ENCODE measurements at places on chromosomes 11 and 22.

- DNase-seq, result no peak
Measured at GRCh38 chr11:123030517-123030916, 31.4 kb downstream of the HSPA8 start.

- DNase-seq, result no peak
Measured at GRCh38 chr11:1523779-1524178, 37.2 kb upstream of the MOB2 start.

GRCh38 chr22:21569459-21570170, 2.1 kb downstream of the UBE2L3 start:
- DNase-seq, result no peak

DNA sequence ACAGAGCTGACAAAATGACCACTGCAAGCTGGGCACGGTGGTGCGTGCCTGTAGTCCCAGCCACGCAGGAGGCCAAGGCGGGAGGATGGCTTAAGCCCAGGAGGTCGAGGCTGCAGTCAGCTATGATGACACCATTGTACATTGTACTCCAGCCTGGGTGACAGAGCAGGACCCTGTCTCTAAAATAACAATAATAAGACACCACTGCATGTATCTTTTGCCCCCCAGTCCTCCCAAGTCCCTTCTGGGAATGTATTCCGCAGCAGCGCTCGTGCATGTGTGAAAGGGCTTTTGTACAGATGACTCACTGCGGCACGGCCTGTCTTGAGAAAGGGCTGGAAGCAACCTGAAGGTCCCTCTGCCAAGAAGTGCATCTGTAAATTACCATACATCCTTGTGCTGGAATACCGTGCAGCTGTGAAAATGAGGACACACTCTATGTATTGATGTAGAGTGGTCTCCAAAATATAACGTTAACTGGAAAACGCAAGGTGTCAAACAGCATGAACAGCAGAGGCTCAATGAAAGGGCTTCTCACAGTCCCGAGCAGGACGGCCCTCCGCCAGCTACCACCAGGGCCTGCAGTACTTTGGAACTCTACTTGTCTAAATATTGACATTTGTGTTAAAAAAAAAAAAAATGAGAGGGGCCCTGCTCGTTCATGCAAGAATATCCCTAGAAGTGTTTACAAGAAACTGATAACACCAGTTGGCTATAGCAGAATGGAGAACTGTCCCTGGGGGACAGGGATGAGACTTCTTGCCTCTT, 9.0 kb upstream of the CDC42EP2 start:
- DNase-seq, result no peak

DNA sequence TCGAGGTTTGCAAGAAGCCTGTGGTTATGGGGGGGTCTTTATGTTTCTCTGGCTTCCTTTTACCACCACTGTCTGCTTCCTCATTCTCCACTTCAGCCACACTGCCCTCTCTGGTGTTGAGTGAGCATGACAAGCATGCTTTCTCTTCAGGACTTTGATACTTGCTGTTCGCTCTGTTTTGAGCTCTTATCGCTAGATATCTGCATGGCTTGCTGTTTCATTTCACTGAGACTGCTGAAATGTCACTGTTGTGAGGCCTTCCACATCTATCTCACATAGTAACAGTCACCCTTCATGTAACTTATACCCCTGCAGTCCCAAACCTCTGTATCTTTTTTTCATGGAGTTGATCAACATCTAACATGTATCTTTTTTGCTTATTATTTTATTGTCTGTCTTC, 59.8 kb downstream of the TMEM135 start:
- DNase-seq, result peak; percentile 29

DNA sequence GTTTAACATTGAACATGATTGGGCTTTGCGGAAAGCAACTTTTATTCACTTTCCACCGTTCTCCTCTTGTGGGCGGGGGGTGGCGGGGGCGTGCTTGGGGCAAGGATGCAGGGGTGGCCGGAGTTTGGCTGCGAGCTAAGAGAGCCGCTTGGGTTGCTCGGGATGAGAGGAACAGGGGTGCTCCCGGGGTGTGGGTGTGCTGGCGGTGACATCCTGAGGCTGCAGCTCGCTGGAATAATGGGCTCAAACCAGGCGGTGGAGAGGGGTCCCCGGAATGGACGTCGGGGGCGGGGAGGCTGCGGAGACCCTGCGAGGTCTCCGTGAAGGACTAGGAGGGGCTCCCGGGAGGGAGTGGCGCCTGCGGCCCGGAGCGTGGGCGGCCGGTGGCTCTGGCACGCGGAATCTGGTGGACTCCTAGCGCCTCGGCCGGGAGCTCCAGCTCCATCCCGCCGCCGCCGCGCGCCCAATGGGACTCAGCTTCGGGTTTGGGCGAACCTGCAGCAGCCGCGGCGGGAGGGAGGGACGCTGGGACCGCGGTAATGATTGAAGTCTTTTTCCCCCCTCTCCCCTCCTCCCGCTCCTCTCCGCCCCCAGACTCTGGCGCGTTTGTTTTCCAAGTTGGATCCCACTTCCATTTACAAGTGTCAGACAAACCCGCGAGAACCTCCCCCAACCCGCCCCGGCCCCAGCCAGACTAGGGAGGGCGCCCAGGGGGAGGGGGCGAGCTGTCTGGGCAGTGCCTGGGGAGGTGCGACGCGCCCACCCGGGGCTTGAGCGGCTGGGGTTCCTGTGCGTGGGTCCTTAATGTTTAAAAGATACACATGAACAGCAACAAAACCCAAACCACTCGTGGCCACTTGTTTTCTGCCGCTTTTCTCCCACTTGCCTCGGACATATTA, 2.0 kb downstream of the FAT3 start:
- peak; percentile 14 for DNase-seq

- no peak for DNase-seq
Measured at GRCh38 chr11:36104660-36104992, 160.8 kb downstream of the LDLRAD3 start.

GRCh38 chr22:47207387-47207786, 444.9 kb downstream of the TBC1D22A start:
- DNase-seq, result no peak

DNA sequence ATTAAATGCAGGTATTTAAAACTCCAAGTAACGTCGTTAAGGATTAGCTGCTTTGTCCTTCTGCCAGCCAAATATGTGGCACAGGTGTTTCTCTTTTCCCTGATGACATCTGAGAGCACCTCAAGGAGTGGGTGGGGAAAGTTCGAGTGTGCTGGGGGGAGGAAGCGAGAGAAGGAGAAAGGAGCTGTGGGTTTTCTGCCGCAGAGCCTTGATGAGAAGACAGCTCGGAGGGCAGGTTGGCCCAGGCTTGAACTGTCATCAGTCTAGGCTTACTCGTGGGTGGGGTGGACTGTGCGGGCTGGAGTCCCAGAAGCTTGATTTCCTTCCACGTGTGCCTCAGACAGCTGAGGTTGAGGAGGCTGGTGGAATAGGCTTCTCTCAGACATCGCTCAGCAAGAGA, 15.2 kb upstream of the SORL1-AS1 start:
- no peak for DNase-seq

Data from fibroblast of skin of scalp (primary cell).